ENCODE measurements at places on chromosomes 5 and 9.

GRCh38 chr5:69517763-69518212, 25.2 kb downstream of the OCLN start:
- DNase-seq, result no peak

DNA sequence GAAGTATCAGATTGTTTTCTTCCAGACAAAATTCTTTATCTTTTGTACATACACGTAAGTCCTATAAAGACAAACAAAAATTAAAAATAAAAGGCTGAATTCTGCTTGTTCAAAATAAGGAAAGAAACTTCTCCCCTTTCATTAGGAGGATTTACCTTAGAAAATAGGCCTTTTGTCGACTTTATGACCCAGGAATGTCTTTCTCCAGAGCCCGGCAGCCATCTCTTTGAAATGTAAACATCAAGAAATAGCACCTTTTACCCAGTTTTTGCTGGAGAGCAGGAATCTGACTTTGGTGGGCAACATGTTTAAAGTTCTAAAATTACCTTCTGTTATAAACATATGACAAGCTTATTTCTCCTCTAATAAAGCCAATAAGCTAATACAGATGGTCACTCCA, 373.0 kb upstream of the FTMT start:
- DNase-seq, result no peak

DNA sequence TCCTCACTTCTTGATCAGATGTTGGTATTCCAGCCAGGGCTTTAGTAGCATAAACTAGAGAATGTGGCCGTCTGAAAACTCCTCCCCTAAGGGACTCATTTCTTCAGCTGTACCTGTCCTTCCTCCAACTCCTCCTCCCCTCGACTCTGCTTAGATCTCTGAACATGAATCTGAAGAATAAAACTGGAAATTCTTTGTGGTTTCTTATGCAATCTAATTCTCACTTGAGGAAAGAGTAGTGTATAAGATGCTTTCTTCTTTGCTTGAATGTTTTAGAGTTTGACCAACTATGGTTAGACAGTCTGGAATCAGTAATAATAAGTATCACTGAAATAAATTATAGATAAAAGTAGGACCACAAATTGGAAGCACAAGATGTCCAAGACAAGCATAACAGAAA, 128.5 kb downstream of the LRRC70 start:
- DNase-seq, result no peak

- no peak for DNase-seq
Observed at GRCh38 chr5:51734677-51735076, 351.4 kb downstream of the ISL1 start.

- DNase-seq, result no peak
Observed at GRCh38 chr5:167147879-167148278, 1143.6 kb upstream of the WWC1 start.

GRCh38 chr5:102545175-102545574, 46.4 kb upstream of the SLCO6A1 start:
- no peak for DNase-seq

- no peak for DNase-seq
Observed at GRCh38 chr5:143033535-143034250, 263.5 kb downstream of the ARHGAP26 start.

GRCh38 chr9:105854026-105854782, 159.9 kb downstream of the TMEM38B start:
- DNase-seq, result no peak

DNA sequence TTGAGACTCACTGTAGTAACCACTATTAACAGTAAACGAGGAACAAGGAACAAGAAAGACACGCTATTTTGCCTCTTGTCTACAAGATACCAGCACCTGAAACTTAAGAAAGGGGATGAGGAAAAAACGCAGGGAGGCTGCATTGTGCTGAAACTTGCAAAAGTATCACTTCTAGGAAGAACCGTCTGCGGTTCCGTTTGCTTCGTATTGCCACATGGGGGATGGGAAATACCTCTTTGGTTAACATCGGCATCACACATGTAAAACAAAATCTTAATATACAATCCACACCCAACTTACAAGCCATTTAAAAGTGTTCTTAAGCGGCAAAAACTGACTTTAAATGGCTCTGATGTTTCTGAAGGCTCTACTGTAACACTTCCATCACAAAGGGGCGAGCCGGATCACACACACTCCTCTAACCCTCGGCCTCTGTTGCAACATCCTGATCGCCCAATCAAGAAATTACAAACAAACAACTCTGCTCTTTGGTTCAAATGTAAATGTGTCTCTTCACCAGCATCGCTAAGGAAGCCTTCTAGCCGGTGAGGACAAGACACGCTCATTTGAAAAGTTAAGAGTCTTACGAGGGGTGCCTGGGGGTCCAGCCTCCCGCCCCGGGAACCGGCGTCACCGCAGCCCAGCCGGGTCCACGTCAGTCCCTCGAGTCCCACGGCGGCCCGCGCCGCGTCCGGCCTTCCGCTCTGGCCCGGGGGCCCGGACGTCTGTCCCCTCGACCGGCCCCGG, 621 bp downstream of the SEC16A start:
- no peak for DNase-seq

- DNase-seq, result no peak
Observed at GRCh38 chr5:151648089-151648488, 38.6 kb downstream of the SPARC start.

- no peak for DNase-seq
Observed at GRCh38 chr9:37444890-37445289, 20.4 kb downstream of the ZBTB5 start.

DNA sequence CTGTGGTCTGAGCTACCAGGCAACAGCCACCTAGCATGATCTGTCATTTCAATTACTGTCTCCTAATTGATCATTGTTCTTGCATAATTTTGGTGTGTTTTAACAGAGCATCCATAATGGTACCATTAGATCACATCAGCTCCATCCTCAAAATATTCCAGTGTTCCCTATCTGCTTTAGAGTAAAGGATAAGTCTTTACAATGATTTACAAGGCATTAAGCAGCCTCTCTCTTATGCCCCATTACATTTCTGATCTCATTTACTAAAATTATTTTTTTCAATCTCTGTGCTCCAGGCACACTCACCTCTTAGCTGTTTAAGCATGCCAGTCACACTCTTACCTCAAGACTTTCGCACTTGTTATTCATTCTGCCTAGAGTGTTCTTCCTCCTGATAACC, 389.9 kb upstream of the PTPRD start:
- no peak for DNase-seq

DNA sequence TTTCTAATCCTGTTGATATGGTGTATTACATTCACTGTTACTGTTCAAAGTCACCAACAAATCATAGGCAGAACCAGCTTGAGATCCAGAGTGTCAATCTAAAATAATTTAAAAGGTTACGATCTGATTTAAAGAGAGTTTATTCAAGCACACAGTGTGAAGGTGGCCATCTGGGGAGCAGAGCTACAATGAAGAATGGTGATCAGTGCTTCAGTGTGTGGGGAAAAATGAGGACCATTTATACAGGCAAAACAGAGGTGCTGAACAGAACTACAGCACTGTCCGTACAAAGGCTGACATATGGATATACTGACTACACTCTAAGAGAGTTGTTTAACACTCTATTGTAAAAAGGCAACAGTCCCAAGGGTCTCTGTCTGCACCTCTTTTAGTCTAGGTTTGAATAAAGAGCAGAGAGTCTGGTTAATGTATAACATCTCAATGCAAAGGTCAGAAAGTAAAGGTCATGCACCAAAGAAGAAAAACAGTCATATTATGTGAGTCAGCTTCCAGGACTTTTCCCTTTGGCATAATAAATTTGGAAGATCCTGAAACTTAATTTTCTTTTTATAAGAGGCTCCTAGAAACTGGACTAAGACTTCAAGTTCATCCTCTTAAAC, 29.7 kb upstream of the TDRD7 start:
- no peak for DNase-seq

GRCh38 chr9:89317282-89317681, 1.0 kb upstream of the SECISBP2 start:
- no peak for DNase-seq

DNA sequence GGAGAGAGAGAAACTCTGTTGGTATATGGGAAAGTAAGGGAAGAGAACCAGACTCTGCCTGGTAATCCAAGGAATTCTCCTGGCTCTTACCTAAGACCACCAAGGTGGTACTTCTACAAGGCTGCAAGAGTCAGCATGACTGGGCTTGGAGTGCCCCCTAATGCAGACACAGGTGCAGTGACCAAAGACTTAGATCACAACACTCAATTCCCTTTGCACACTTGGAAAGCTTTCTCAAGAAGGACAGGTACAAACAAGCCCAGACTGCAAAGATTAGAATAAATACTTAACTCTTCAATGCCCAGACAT, 25.2 kb downstream of the UGT3A2 start:
- DNase-seq, result no peak

GRCh38 chr5:60597572-60598320, 102.2 kb downstream of the DEPDC1B start:
- no peak for DNase-seq

- DNase-seq, result no peak
Observed at GRCh38 chr5:137492331-137492730, 6.8 kb downstream of the SPOCK1 start.

GRCh38 chr9:35341021-35341420, 148.9 kb upstream of the RUSC2 start:
- no peak for DNase-seq

DNA sequence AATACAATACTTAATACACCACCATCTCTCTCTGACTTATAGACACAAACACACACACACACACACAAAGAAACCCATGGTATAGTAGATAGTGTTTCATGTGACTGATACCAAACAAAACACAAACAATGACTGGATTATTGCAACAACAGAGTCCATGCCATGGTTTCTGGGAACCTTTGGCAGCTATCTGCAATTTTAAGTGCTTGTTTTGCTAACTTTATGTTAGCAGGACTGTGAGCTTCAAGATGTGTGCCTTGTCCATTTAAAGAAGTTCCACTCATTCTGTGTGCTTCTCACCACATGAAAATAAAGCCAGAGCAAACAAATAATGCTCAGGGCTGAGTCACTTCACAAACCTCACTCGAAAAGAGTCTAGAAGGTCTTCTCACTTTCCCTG, 15.1 kb upstream of the LURAP1L start:
- DNase-seq, result no peak

DNA sequence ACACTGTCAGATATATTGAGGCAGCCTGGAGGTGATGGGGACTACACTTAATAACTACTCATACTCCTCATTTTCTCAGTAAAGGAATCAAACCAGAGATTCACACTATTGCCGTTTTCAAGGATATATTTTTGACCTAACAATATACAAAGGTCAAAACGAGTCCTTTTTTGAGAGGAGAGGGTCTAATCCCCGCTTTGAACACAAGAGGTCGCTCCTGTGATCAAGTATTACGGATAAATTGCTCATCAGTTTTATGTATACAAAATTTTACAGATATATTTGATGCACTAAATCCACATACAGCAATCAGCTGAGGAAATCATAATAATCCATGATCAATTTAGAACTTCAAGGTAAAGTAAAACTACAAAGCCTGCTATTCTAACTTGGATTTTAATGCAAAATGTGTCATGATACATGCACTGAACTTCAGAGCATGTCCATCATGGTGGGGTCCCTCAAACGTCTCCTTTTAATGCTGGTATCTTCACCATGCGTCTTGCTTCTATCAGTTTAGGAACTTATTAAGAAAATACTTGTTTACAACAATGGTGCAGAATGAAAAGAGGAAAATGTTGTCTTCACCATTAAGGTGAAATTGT, 2.5 kb upstream of the ISL1 start:
- DNase-seq, result no peak

DNA sequence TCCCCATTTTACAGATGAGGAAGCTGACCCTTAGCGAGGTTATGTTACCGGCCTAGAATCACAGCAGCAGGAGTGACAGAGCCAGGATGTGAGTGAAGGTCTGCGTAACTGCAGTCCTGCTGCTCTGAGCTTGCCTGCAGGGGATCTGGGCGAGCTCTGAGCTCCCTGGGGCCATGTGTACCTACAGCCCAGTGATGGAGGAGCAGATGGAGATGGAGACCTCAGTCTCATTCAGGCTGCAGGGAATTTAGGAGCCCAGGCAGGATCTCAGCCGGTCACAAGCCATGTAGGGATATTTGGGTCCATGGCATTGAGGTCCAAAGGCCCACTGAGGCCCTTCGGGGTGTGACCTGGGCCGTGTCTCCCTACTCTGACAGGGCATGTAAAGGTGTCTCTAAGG, 170.6 kb downstream of the CACNA1B start:
- DNase-seq, result no peak

GRCh38 chr5:40041452-40041851, 616.7 kb upstream of the DAB2 start:
- no peak for DNase-seq

DNA sequence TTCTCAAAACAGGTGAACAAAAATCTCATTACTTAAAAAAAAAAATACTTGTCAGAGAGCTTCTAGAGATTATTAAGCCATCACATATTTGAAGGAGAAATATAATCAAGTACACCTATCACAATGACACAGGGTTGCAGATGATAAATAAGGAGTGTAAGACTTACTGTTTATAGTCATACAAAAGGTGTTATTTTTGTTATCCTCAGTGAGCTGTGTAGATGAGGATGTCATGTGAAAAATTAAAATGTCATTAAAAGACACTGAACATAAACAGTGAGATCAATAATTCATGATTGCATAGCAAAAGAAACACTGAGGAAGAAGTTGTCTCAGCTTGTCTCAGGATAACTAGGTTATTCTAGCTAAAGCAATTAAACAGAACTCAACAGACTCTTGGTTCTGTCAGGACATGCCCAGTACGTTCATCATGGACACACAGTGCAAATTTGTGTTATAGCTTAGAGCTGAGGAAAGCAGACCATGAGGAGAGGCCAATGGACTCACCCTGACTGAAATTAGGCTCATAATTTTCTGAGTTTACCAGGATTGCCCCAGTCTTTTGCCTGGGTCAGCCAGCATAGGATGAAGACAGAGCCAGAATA, 1162.6 kb upstream of the C9orf72 start:
- no peak for DNase-seq

DNA sequence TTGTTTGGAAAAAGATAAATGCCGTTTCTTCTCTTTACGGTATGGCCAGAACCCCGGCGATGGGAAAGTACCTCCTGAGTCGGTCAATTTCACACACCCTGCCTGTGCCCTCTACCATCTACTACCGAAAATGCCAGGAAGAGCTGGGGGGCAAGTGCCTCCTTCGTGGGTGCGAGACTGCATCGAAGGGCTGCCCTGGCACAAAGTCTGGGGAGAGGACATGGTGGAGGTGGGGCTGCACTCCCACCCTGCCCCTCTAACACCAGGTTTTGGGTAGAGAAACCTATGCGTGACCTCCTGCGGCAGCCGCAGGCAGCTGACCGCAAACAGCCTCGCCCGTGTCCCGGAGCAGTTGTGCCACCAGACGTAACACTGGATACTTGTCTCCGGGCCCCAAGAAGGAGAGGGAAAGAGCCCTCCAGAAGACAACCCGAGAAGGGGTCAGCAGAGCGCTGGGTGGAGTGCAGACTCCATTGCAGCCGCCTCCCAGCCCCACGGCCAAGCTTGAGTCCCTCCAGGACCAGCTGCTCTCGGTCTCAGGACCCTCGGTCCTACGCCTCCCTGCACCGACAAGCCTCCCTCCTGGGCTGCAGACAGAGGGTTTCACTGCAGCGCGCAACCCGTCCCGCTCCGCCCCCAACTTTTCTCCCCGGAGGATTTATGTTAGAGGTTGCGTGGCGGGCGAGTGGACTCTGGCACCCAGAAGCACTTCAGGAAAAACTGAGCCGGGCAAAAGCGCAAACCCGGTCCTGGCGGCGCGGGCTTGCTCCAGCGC, 823 bp upstream of the PRDM6 start:
- DNase-seq, result no peak
